Sciatic nerve (tissue), 2 donors: ENCODE measurements at places on chromosomes 7 and 10.

- no peak for DNase-seq
These were observed at the start of gene TMEM184A for GRCh38 chr7:1555813-1556543. Gene TMEM184A (minus strand): TSS chr7:1556205. CDS start chr7:1555484, 721 bp downstream.

DNA sequence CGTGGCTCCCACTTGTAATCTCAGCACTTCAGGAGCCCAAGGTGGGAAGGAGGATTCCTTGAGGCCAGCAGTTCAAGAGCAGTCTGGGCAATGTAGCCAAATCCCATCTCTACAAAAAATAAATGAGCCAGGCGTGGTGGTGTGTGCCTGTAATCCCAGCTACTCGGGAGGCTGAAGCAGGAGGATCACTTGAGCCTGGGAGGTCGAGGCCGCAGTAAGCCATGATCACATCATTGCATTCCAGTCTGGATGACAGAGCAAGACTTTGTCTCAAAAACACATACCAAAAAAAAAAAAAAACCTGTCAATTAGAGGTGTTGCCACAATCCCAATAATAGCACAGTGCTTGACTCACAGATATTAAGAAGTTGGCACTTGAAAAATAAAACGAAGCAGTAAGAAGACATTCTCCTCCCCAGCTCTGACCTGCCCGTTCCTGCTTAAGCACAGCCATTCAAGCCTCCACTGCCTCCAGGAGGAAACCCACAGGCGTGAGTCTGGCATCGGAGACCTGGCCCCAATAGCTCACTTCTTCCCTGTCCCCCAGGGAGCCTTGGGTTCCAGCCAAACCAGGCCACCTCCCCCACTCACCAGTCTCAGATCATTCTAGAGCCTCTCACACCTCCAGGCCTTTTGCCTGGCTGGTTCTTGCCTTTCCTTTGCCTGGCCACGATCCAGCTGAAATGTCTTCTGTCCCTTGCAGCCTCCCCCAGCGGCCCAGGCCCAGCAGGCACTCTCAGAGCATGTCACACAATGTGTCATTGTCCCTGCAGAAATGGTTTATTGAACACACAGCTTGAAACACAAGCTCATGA lies 45.3 kb upstream of the GTF2I start:
- DNase-seq = no peak

GRCh38 chr7:25012254-25012653 lies 32.3 kb upstream of the OSBPL3 start:
- DNase-seq = no peak

DNA sequence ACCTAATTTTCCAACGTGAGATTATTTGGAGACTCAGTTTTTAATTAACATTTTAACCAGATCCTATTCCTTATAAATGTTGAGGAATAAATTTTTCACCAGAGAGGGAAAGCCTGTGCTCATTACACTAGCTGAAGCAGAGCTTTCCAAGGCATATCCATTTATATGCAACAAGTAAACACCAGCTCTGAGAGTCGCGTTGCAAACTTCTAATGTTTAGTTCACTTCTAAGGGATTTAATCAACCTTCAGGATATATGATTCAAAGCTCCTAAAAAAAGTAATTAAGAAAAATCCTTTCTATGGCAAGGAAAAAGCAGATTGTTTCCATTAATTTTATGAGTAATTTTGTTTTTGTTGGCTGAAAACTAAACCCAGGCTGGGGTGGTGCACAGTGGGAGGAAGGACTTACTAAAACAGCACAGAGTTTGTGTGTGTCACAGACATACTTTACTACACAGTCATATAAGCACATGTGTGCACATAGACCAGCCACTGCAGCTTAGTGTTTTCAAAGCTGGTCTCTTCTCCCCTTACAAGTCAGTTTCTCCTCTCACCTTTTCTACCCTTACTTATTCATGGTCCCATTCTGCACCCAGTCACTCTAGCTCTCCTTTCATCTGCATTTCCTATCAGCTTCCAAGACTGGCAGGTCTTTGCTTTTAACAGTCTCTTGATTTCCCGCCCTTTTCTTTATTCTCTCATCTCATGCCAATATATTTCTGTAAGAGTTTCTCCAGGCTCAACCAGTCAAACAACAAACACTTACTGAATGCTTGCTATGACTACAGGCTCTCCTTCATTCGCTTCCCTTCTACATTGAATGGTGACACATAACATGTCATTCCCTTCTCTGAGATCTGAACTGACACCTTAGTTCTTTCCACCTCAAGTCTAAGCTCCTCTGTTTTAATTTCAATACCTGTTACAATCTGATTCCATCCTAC lies 81.1 kb upstream of the FZD1 start:
- DNase-seq = no peak
